ENCODE measurements at places on chromosomes 7 and 10.

- DNase-seq = no peak
These were observed 84.0 kb upstream of the PPP1R17 start for GRCh38 chr7:31603046-31603445.

DNA sequence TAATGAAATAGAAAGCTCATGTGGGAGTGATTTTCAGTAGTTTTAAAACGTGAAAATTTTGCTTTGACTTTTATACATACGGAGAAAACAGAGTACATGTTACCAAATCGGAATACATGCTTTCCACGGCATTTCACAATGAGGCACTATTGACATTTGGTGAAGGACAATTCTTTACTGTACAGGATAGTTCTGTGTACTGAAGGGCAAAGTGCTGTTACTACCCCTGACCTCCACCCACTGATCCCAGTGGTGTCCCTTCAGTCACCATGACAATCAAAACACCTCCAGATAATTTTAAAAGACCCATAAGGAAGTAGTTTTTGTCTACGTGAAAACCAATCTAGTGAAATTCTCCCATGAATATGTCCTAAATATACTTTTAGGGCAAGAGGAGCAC, 33.1 kb upstream of the ANK3 start:
- DNase-seq = no peak

DNA sequence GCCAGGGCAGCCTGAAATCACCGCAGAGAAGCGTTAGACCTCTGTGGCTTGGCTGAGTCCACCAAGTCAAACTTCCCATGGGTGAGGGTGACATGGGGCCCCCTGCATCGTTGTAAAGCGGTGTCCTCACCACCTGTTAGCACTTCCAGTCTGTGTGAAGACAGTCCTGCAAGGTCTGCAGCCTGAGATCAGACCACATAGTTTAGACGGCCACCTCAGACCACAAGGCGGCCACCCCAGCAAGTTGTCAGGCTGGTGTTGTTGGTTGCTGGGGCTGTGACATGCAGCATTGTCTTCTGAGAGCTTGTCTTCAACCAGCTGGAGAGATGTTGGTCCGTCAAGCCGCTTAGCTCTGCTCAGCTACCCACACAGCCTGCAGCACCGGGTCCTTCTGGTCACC, 44.1 kb upstream of the TARP start:
- no peak for DNase-seq

GRCh38 chr10:107894516-107894915, 730.0 kb upstream of the SORCS1 start:
- no peak for DNase-seq

- DNase-seq = no peak
These were observed 195.7 kb upstream of the PTN start for GRCh38 chr7:137539111-137539715.

DNA sequence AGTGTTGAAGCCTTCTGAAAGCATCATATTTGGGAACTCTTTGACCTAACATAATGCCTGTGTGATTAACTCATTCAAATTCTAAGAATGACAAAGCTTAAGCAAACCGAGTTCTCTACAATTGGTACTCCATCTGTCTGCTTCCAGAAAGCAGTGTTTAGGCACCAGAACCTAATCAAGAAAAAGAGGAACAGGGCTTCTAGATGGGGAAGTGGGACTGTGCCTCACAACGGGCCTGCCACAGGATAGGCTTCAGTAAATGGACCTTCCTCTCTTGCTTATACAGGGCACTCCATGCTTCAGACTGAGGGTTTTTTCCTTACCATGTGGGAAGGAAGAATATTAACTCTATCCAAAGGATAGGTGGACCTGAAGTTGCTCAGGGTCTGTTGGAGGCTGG, 808.1 kb downstream of the XPNPEP1 start:
- no peak for DNase-seq

DNA sequence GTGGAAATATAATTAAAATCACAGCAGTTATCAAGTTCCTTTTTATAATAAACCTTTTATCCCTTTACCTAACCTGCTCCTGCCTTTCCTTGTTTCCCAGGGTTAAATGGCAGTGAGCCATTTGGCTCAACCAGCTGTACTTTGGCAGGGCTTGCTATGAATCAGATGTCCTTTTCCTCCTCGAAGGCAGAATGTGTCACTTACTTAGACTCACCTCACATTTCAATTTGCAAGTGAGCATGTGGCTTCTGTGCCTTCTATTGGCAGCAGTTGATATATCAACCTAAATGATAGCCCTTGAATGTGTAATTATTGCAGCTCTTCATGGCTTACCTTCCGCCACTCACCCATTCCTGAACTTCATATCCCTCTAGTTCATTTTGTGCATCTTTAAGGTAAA, 301.7 kb downstream of the CSTF2T start:
- no peak for DNase-seq
